SJCRH30 (cell line): ENCODE measurements at places on chromosomes 4 and X. TPM values are rescaled to one million over a fixed set of nuclear protein-coding genes. Genes with fewer than 3 reads are reported as not detected.

CPLX1 gene
- total RNA-seq: 0.28 and 0.59 TPM in 2 replicates

DNA sequence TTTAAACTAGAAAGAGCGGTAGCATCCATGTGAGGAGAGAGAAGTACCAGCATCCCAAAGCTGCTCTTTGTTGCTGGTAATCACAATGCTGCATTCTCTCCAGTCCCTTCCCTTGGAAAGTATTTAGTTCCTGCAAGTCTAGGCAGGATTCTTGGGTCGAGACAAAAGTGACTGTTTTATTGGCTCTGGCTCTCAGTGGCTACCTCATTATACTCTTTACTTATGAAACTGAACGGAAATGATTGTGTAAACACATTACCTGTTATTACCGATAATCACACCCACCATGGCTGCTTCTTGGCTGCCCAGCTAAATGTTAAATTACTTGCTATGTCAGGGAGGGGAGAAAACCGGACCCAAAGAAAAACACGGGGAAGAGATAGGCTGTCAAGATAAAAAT is 26.2 kb downstream of the ATXN3L start:
- DNase-seq: no peak

- DNase-seq: no peak
Observed at GRCh38 chr4:174210952-174211490, 72.4 kb downstream of the FBXO8 start.

- no peak for DNase-seq
Observed at GRCh38 chr4:23212558-23212957, 519.8 kb downstream of the GBA3 start.

CXCL11 gene
- not detected in 2 replicates for total RNA-seq

GRCh38 chr4:84319124-84319523 is 180.0 kb downstream of the NKX6-1 start:
- DNase-seq: no peak

- no peak for DNase-seq
Observed at GRCh38 chr4:2733001-2733843, 22.9 kb downstream of the TNIP2 start.

- no peak for DNase-seq
Observed at GRCh38 chr4:94359838-94360237, 17.2 kb upstream of the HPGDS start.
